ENCODE measurements at places on chromosomes 6 and 20. TPM values are rescaled to one million over a fixed set of nuclear protein-coding genes. Genes with fewer than 3 reads are reported as not detected.

ASIP gene
- 0.27 TPM for total RNA-seq

PNLDC1 gene
- 0.22 TPM for total RNA-seq

DNA sequence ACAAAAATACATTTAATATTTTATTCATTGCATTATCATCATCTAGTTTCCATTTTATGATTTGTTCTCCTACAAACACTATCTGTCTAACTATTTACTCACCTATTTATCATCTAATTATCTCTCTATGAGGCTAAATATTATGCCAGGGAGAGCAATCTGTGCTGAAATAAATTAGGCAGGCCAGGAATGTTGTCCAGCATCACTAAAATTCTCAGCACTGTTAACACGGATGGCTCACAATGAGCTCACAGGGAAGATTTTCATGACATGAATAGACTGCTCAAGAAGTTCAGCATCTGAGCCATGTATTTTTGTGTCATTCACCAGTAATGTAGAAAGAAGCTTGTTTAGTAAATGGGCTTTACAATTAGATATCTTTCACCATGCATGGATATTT lies 1277.2 kb downstream of the GRIK2 start:
- no peaks in the 10 kb centered on the region for H3K36me3 ChIP-seq
- no peak for DNase-seq
- H3K27me3 ChIP-seq: no peaks in the 10 kb centered on the region
- no peak overlapping the region for H3K4me3 ChIP-seq

- no peak overlapping the region for H3K4me3 ChIP-seq
- H3K27ac ChIP-seq: no peak overlapping the region
- peaks cover 9% of the 10 kb centered on the region for H3K4me1 ChIP-seq
- H3K27me3 ChIP-seq: no peaks in the 10 kb centered on the region
These were observed 4.2 kb downstream of the TM9SF4 start for GRCh38 chr20:32113591-32114260.

GRCh38 chr6:113292646-113293422 lies 564.3 kb upstream of the MARCKS start:
- H3K27ac ChIP-seq: peak overlapping the region; percentile 87
- H3K4me1 ChIP-seq: no peaks in the 10 kb centered on the region
- no peak overlapping the region for H3K4me3 ChIP-seq
- DNase-seq: peak; percentile 96

DNA sequence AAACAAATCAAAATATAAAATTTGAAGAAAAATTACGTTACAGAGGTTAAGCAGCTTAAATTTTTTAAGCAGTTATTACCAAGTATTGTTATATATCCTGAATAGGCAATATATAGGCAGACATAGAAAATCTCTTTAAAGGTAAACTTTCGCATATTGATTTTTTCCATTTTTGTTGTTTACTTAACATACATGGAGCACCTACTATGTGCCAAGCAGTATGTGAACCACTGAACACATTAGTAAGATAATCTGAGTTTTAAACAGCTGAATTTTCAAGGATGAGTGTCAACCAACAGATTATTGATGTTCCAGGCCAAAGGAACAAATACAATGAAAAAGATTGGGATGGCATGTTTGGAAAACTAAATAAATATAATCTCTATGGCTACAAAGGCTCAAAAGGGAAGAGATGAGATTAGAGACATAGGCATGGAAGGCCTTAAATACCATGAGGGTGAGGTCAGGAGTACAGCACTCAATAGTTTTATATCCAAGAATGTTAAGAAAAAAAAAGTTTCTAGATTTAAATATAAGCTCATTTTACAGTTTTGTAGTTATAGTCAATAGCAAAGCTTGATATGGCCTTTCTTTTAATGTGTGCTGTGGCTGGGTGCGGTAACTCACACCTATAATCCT lies 277.5 kb downstream of the PTPRK start:
- DNase-seq: no peak
- H3K36me3 ChIP-seq: no peaks in the 10 kb centered on the region
- peaks cover 2% of the 10 kb centered on the region for H3K4me1 ChIP-seq
- no peaks in the 10 kb centered on the region for H3K27me3 ChIP-seq
- no peak overlapping the region for H3K4me3 ChIP-seq
- no peak overlapping the region for H3K27ac ChIP-seq

Measured in muscle of leg (tissue), 16 donors.